NCI-H345 (cell line): ENCODE measurements at places on chromosomes 3 and 15.

DNA sequence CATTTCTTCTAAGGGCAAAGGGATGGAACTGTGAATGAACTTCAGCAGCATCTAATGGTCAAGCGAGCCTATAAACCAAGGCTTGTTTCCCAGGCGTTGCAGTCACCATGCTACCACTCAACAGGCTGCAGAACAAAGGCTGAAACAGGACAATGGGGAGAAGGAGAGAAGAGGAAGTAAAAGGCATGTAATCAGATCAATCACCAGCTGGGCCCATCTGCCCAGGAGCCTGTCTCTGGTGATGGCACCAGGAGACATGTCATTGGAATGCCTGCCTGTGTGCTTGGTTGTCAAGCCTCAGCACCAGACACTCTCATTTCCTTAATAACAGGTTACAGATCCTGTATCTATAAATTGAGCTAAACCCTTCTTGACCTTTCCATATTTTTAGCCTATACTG, 81.7 kb upstream of the UMPS start:
- no peak for DNase-seq

- peak; percentile 75 for DNase-seq
Observed at GRCh38 chr3:60708191-60708975, 542.9 kb downstream of the FHIT start.

DNA sequence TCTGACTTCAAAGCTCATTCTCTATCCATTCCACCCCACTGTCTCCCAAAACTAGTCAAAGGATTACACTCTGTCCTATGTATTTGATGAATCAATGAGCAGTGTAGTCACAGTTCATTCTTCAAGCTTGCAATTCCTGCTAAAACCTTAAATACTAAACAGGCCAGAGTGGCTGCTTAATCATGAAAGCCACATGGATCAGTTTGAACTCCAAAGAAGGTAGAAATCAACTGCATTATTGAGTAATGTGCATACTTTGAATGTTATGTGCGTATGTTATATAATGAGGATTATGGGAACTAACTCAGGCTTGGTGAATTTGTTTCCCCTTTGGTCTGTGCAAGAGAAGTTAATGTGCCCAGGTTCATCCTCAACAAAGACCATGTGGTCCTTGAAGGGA, 45.4 kb downstream of the PRICKLE2 start:
- no peak for DNase-seq

DNA sequence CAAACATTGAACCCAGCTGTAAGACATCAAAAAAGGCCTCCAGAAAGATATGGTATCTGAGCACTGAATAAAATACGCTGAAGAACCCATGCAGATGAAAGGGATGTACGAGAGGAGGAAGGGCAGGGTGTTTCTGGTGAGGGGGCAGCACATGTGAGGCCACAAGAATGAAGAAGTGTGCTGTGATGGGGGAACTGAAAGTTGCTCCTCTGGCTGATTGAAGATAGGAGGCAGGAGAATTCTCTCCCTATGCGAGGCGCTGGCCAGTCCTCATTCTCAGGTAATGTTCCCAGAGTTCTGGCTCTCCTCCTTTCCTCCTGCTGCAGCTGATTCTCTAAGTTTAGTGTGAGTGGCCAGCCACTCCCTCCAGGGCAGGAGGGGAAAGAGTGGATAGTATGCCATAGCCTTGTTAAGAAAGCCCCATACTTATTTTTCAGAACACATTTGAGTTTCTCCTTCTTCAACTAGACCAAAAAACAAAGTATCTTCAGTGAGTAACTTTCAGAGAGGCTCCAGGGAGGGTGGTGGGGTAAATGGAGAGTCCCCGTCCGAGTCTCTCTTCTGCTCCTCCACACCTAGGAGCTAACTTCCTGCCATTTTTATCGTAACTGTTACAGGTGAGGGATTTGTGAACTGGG, 26.9 kb upstream of the MYO1E start:
- DNase-seq = no peak

GRCh38 chr3:188964957-188965356, 206.8 kb upstream of the TPRG1 start:
- DNase-seq = no peak

DNA sequence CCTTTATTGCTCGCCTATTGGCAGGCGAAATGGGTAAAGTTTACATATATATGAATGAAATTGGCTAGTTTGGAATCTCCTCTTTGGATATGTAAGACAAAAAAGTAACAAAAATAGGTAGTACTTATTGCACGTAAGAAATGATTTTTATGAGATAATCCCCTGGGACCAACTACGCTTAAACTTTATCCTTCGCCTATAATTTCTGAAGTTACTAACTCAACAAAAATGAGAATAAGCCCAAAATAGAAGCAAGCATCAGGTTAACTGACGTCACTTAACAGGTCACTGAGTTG, 438 bp upstream of the SLC49A4 start:
- no peak for DNase-seq

DNA sequence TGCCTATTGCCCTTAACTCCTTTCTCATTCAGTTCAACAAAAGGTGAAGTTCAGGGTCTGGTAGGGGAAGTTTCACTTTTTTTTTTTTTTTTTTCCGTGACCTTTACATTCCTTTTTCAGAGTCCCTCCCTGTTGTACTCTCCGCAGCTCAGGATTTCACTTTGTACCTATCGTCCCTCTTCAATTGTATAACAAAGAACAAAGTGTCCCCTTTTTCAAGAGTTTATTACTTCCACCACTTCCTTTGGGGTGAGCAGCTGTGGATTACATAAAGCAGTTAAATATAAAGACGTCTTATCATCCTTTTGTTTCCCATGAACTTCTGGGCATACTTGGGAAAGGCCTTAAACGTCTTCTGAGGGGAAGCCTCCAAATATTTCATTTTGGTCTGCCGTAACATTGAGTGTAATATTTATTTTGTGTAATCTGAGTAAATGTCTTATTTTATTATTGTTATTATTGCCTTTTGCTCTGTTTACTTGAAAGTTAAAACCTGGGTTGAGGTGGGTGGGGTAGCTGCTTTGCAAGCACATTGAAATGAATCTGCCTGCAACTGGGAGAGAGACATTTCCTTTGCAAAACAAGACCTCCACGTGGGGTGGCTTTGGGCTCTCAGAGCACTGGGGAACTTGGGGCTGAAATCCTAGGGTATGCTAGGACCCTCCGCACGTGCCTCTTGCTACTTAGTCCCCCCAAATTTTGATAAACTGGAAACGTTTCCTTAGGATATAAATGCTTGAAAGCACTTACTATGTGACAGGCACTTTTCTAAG, 169.4 kb downstream of the MCTP2 start:
- DNase-seq = no peak

DNA sequence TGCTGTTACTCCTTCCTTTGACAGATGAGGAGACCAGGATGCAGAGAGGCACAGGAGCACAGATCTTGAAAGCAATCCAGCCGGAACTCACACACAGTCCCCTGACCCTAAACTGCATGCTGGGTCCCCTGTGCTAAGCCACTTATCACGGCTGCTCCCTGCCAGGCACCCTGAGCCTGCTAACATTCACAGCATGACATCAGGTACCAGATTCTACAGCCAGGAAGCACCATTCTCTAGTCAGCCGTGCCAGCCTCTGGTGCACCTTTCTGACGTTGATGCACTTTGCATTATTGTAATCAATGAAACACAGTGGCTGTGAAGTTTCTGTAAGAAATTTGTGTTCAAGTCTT, 247.3 kb downstream of the OCA2 start:
- no peak for DNase-seq

- DNase-seq = no peak
Observed at GRCh38 chr15:61083081-61083787, 145.9 kb downstream of the RORA start.

DNA sequence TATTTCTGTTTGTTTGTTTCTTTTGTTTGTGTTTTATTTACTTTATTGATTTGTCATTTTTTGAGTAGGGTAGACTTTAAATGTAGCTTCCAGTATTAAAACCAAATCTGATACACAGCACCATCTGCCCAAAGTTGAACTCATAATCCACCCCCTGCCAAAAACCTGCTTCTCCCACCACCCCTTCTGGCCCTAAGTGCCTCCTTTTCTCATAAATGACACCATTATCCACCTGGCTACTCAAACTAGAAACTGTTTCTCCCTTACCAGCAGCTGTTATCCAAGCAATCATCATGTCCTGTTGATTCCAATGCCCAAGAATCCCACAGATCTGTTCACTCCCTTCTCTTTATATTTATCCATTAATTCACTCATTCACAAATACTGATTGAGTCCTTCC, 21.8 kb upstream of the PTX3 start:
- DNase-seq = no peak

- no peak for DNase-seq
Observed at GRCh38 chr3:111681661-111682426, 86.7 kb upstream of the ZBED2 start.

GRCh38 chr15:58734859-58735258, 14.6 kb downstream of the ADAM10 start:
- no peak for DNase-seq

- DNase-seq = no peak
Observed at GRCh38 chr3:134291319-134292254, 40.9 kb upstream of the RYK start.

DNA sequence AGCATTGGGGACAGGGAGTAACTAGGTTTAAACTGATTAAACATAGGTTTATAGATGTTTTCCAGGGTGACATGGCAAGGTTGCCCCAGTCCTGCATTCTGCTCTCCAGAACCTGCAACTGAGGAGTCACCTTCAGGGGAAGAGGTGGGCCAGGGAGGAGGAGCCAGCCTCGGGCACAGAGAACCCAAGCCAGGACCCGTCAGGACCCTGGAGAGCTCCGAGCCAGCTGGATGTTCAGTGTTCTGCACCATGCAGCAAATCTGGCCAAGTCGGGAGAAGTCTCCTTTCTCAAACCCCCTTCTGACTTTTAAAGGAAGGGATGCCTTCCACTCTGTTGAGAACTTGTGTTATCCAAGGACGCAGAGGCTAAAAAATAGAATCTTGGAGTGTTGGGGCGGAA, 62.1 kb upstream of the SLC6A11 start:
- DNase-seq = no peak

GRCh38 chr3:171480526-171480925, 20.3 kb upstream of the TNIK start:
- DNase-seq = no peak

DNA sequence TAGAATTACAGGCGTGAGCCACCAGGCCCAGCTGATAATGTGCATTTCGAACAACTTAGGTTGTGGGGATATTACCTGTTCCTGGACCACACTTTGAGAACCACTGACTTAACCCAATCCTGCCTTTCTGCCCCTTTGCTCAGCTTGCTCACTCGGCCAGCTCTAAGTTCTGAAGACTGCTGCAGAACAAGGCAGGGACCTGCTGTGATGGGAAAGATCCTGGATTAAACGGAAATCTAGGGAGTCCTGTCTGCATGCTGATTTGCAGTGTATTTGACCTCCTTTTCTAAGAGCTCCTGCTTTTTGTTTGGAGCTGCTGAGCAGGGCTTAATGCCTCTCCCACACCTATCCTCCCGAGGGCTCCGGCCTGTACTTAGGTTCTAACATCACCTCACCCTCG, 2.9 kb downstream of the LTK start:
- no peak for DNase-seq

GRCh38 chr3:71111784-71112440, 471.6 kb downstream of the FOXP1 start:
- no peak for DNase-seq

DNA sequence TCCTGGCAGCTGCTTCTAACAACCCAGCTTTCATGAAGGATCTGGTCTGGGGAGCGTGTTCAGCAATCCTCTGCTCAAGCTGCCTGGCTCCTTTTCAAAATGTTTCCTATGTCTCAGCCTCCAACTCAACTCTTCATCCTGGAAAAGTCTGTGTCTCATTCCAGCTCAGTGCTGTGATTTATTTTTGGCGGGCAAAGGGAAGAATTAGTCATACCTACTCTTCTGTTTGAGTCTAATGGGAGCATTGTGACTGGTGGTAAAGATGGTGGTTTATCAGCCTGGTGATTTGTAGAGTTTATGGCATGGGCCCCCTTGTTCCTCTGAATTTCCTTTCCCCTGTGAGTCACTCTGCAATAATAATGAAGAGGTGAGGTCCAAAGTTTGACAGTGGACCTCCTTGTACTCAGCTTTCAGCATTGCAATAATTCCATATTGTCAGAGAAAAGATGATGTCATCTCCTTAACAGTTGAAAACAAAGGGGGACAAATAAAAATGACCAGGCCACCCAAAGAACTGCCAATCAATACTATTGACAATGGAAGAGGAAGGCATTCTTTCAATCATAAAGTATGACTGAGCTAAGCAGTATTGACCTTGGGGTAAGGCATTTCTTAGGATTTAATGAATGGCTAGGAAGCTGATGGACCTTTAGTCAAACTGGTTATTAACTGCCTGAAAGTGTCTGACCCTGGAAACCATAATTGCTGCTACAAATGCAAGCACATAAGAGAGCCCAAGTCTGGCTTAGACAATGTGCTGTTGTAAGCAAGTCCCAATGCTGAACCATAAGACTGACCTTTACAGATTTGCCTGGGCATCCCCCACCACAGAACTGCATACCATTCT, 204.7 kb upstream of the MCTP2 start:
- no peak for DNase-seq

GRCh38 chr15:81292523-81293001, 31.4 kb downstream of the STARD5 start:
- no peak for DNase-seq

DNA sequence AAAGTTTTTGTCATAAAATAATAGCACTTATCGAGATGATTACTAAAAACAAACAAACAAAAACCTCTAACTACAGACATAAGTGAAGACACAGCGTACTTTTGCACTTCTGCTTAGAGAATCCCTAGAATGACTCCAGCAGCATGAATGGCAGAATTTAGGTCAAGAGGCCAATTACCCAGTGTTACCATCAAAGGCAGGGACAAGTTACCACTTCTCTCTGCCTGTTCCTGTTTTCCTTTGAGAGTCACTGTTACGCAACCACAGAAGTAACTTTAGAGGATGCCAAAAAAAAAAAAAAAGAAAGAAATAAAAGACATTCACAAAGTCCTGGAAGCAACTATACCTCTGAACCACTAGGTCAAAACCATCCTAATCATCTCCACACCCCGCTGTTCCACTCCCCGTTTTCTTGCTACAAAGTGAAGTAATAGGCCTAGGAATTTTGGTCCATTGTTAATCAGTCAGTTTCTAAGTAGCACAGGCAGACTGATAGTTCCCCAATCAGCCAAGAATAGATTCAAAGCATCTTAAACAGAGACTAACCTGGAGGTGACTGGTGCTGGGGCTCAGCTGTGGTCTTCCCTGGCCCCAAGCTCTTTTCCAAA, 41.9 kb downstream of the FMN1 start:
- no peak for DNase-seq

DNA sequence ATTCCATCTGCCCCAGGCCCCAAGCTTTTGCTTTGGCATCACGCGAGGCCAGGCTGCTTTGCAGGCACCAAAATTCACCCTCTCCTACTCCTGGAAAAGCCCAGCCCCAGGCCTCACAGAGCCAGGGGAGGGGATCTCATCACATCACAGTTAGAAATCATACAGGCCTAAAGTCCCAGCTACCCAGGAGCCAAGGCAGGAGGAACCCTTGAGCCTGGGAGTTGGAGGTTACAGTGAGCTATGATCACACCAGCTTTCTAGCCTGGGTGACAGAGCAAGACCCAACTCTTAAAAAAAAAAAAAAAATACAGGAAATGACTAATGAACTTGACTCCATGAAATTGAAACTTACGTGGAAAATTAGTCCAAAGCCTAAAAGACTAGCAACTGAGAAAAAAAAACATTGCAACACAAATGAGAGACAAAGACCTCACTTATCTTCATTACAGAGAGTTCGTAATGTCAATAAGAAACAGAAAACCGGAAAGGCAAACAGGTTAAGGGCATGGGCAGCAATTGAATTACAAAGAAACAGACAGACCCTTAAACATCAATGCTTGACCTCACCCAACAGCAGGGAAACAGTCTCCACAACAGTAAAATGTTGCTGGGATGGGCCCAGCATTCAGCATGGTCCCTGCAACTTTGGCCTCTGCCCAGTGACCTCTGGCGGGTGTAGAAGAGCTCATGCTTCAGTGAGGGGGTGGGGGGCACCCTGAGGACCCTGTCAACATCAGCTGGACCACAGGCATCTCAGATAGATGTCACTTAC, 151.5 kb downstream of the LRRK1 start:
- DNase-seq = no peak
